ENCODE measurements at places on chromosomes 2 and 18. TPM values are rescaled to one million over a fixed set of nuclear protein-coding genes. Genes with fewer than 3 reads are reported as not detected.

DNA sequence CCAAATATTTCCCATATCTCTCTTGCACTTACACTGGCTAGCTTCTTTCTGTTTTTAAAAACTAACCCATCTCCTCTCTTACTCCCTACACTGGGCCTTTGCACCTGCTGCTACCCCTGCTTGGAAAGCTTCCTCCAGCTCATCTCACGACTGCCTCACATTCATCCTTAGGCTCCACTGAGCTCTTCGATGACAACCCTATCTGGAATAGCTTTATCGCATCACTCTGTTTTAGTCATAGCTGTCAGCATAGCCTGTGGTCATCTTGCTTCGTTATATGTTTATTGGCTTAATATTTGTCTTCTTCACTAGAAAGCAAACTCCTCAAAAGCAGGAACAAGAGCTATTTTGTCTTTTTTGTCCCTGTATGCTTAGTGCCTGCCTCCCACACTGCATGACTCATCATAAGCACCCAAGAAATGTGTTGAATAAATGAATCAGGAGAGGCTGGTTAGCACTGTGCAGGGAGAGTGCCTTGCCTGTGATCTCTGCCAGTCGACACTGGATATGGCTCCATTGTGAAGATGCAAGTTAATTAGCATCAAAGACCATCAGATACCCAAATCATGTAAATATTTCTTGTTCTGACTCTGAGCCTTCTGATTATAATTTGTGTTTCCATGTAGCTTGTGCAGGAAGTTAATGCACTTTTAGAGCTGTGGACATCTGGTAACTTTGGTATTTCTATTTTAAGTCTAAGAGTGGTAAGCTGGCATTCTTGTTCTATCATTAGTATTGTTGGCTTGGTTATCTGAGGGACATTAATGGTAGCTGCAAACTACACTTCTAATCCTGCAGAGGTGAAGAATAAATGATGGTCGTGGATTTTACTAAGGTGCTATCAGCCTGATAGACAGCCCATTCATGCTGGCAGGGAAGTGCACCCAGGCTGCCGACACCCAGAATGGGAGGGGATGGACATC lies 10.3 kb upstream of the DYTN start:
- no peak for ATAC-seq

DNA sequence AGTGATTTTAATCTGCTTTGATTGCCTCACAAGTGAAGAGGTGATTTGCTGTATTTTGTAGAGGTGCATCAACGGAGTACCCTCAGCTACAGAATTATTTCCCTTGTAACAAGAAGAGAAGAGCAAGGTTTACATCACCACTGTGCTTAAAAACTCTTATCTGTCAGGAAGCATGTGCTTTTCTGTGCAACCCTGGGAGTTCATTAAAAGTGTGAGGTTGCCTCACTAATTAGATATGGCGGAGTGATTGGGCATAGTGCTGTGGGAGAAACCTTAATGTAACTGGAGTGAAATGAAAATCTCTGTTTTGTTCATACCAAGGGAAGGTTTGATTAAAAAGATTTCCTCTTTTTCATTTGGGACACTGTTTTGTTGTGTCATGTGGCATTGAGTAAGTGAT lies 544.7 kb downstream of the PARD3B start:
- ATAC-seq: no peak

DNA sequence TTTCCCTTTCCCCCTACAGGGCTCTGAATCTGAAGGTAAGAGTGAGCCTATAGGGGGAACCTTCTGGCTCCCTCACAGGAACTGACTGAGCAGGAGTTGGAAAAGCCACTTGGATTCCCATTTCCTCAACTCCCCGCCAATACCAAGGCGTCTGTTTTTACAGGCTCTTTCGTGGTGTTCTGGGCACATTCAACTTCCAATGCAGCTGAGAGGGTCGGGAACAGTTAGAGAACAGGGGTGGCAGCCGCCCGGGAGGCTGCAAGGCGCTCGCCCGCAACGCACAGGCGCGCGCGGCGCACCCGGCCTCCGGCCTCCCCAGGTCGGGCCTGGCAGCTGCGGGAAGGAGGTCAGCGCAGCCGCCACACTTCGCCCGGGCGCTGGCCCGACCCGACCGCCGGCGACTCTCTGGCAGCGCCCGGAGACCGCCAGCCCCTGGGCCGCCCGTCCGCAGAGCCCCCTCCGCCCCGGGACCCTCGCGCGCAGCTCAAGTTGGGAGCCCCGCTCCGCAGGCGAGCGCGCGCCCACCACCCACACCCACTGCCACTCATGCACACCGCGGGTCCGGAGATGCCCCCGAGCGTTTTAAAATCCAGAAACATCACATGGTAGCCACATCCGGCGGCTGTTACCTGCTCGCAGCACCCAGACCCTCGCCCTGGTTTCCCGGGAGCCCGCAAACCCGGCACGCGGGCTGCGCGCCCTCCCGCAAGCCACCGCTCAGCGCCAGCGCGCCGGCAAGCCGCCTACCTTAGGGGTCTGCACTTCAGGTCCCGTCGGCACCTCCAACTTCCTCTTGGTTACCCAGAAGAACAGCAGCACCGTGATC lies 816 bp downstream of the GALNT14 start:
- no peak for ATAC-seq

GRCh38 chr2:26561918-26562810 lies 79.0 kb downstream of the CIB4 start:
- peak; percentile 71 for ATAC-seq

GRCh38 chr18:57505231-57505630 lies 70.1 kb downstream of the ONECUT2 start:
- no peak for ATAC-seq

DNA sequence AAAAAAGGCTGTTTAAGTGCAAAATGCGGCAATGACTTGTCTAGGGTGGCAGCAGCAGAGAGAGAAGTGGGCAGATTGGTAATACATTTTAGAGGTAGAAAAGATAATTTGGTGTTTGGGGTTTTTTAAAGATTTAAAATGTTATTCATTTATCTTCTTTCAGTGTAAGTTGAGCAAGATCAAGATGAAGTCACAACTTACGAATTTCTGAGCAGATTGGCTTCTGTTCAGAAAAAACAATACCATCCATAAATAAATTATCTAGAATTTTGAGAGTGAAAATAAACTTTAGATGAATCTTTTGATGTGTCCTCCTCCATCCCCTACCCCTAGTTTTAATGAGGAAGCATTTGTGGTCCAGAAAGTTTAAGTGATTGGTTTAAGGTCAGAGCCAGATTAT lies 47.9 kb upstream of the FAM171B start:
- no peak for ATAC-seq

DNA sequence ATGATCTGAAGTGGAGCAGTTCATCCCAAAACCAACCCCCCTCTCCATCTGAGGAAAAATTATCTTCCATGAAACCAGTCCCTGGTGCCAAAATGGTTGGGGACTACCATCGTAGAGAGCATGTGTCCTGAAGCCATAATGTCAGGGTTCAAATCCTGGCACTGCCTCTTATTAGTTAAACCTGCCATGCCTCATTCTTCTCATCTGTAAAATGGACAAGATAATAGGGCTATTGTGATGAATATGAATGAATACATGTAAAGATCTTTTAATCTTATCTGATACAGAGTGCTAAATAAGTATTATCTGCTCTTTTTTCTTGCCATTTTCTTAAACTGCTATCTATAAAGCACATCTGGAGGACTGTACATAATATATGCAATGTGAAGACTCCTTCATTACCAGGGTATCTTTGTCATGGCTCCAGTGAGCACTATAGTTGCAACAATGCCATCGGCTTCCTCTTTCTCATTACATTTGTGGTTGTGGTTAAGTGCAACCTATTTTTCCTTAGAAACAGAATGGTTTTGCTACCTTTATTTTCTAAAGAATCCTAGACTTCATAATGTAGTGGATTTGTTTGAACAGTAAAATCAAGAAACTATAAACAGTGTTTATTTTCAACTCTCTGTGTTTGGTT lies 27.0 kb downstream of the MFSD6 start:
- no peak for ATAC-seq

DNA sequence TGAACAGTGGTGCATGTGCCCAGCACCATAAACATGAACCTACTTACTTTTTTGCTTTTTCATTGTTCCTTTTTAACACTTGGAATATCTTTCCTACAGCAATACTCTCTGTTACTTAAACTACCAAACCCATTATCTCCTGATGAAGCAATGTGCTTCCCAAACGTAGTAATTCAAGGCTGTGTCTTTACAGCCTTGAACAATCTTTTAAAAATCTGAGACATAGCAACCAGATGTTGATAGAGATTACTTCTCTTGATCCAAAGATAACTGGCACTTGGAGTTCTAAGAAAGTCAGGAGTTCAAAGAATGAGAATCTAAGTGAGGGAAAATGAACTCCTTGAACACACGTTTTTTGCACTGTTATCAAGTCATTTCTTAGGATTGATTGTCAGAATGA lies 40.4 kb downstream of the ATP8B1 start:
- ATAC-seq: no peak

DNA sequence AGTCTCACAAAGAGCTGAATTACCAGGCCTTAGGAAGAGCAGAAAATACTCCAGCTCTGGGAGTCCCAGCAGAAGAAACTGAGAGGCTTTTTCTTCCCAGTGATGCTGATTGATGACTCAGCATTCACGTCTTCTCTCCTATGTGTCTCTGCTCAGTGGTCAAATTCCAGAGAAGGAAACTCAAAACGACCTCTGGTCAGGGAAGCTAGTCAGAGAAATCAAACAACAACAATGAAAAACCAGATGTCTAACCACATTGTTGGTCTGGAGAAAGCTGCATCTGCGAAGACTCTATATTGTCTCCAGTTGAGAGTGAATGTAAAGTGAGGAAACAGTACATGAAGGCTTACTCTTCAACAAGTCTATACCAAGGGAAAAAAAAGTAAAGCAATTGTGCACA lies 28.6 kb upstream of the CERS6 start:
- no peak for ATAC-seq

DNA sequence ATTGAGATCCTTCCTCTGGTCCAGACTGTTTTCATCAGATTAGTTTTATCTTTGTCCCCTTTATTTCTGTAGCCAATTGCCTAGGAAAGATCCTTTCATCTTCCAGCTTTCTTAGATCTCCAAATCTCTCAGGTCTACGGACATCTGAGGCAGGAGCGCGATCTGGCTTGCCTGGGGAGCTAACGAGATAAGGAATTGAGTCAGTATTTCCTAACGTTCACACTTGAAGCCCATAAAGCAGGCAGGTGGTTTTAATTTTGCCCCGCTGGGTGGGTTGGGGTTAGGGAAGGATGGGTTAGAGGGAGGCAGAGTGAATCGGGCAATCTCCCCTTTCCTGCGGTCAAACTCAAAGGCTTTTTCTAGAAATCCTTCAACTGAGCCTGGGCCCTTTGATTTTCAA lies 727 bp upstream of the TTLL4 start:
- no peak for ATAC-seq

GRCh38 chr2:200773083-200773482 lies 38.6 kb upstream of the BZW1 start:
- no peak for ATAC-seq

- ATAC-seq: no peak
Observed at GRCh38 chr2:18971628-18972027, 382.3 kb upstream of the NT5C1B start.

- no peak for ATAC-seq
Observed at GRCh38 chr2:119436993-119437772, 5.5 kb downstream of the TMEM37 start.

- ATAC-seq: peak; percentile 70
Observed at GRCh38 chr2:101253013-101253702, 472 bp downstream of the CNOT11 start.

DNA sequence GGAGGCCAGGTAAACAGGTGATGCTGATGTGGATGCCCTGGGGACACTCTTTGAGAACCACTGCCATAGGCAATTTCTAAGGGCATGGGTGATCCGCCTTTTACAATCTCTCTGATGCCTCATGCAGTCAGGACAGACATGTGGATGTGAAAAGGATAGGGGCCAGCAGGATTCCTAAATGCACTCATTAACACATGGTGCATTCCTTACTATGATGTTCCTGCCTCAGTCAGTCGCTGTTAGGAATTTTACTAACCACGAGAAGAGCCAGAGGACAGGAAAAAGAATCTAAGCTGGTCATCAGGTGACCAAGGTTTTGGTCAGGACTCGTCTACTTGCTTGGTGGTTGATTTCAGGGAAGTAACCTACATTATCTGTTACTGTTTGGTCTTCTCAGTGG lies 191.0 kb downstream of the ARL4C start:
- no peak for ATAC-seq

DNA sequence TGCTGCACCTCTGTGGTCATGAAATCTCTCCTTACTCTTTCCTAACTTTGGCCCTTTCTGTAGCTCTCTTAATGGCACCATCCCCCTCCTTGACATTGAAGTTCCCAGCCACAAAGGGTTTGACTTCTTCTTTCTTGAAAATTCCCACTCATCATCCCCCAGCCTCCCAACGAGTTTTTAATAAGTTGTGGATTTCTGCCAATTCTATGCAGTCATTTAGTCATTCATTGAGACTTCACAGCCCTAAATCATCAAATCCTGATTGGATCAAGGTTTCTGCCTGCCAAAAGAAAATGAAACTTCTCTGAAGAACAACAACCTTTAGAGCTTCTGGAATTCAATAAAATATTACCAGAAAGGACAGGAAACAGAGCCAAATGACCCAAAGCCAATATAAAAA lies 354.3 kb downstream of the CLIP4 start:
- ATAC-seq: no peak

DNA sequence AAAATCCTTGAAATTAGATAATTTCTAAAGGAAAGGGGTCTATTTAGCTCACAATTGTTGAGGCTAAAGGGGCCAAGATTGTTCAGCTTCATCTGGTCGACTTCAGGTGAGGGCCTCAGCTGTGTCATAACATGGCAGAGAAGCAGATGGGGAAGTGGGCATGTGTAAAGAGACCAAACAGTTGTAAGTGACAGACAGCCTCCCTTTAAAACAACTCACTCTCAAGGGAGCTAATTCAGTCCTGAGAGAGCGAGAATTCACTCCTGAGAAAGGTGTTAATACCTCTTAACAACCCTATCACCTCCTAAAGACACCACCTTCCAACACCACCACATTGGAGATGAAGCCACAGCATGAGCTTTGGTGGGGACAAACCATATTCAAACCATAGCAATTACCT lies 62.4 kb downstream of the KCMF1 start:
- no peak for ATAC-seq

DNA sequence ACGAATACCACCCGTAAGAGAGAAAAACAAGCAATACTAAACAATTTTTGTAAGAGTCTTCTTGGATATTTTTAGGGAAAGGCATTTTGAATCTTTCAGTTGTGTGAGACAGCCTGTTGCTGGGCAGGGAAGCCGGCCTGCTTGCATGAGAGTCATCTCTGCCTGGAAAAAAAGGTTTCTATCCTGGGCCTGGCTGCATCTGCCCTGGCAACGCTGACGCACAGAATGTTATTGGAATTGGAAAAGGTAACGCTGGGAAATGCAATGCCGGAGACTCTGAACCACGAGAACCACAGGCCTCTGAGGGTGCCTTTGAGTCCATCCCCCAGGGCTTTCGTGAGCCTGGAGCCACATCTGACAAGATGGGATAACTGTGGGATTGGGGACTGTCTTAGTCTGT lies 17.9 kb upstream of the NPAS2 start:
- ATAC-seq: no peak

GRCh38 chr18:44229693-44230108 lies 451.0 kb upstream of the SETBP1 start:
- ATAC-seq: peak; percentile 84

The ADCYAP1 gene
- 0.67 TPM for total RNA-seq

The SLC16A14 gene
- 3.0 TPM for total RNA-seq

The EGR4 gene
- not detected for total RNA-seq

The TSGA10 gene
- total RNA-seq: 1.5 TPM

The AP1S3 gene
- total RNA-seq: 0.23 TPM

The CABYR gene
- total RNA-seq: 6.7 TPM

All from gastroesophageal sphincter (tissue), 4 donors.